ENCODE measurements at places on chromosomes 5 and 9. TPM values are rescaled to one million over a fixed set of nuclear protein-coding genes. Genes with fewer than 3 reads are reported as not detected.

IL5 gene
- polyA plus RNA-seq = not detected

F2RL2 gene
- polyA plus RNA-seq = not detected

INSL6 gene
- not detected for polyA plus RNA-seq

ZDHHC11 gene
- 0.93 TPM for polyA plus RNA-seq

SLC25A2 gene
- polyA plus RNA-seq = not detected

DNA sequence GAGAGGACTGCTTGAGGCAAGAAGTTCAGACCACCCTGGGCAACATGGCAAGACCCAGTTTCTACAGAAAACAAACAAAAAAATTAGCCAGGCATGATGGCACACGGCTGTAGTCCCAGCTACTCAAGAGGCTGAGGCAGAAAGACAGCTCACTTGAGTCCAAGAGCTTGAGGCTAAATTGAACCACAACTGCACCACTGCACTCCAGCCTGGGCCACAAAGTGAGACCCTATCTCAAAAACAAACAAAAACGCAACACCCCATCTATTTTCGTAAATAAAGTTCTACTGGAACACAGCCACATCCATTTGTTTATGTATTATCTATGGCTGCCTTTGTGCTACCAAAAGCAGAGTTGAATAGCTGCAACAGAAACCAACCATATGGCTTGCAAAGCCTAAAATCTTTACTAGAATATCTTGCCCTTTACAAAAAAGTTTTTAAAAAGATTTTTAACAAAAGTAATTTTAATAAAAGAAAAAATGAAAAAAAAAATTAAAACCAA lies 67.5 kb downstream of the SETX start:
- no peaks in the 10 kb centered on the region for H3K27me3 ChIP-seq
- peaks cover 79% of the 10 kb centered on the region for H3K36me3 ChIP-seq
- H3K27ac ChIP-seq = no peak overlapping the region
- no peak overlapping the region for H3K4me3 ChIP-seq
- no peak for DNase-seq
- H3K4me1 ChIP-seq = no peaks in the 10 kb centered on the region

DNA sequence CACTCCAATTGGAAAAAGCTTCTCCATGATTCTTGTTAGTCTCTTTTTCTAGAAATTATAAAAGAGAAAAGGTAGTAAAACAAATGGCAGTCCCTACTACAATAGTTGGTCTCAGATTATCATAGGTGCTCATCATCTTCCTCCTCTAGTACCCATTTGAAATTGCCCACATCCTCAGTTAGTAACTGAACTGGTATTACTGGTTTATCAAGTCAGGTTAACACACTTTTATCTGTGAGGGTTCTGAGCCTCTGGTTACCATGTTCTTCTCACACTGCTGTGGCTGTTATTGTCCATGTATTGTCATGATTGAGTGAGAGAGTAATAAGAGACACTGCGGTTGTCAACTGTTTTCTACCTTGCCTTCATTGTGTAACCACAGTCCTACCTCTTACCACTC lies 901.7 kb downstream of the TLE1 start:
- no peaks in the 10 kb centered on the region for H3K27me3 ChIP-seq
- DNase-seq = no peak
- no peak overlapping the region for H3K27ac ChIP-seq
- H3K36me3 ChIP-seq = no peaks in the 10 kb centered on the region
- no peaks in the 10 kb centered on the region for H3K4me1 ChIP-seq

GRCh38 chr5:163338-163620 lies 28.0 kb upstream of the LRRC14B start:
- no peaks in the 10 kb centered on the region for H3K36me3 ChIP-seq
- no peak overlapping the region for H3K4me3 ChIP-seq
- H3K4me1 ChIP-seq = no peaks in the 10 kb centered on the region
- H3K27me3 ChIP-seq = no peaks in the 10 kb centered on the region

DNA sequence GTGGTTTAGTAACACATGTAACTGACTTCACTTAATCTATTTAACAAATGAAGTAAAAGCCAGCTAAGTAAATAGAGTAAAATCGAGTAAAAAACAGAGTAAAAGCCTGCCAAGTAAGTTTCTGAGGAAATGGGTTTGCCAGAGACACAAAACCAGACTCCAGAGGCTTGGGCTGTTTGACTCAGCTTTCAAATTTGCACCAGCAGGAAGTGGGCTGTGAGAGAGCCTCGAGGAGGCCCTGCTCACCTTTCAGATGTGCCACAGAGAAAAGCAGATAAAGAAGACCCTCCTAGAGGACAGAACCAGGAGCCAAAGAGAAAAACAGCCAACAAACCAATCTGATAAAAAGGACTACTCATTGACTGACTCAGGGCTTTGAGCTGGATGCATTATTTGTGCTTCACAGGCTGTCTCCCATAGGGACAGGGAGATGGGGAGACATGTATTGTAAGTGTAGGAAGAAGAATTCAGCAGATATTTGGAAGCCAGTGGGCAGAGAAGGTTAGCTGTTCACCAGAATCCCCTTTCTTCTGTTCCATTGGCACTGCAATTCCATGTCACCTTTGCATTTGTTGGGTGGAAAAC lies 14.4 kb upstream of the AMACR start:
- H3K27ac ChIP-seq = no peak overlapping the region
- H3K36me3 ChIP-seq = peaks cover 6% of the 10 kb centered on the region
- H3K27me3 ChIP-seq = no peaks in the 10 kb centered on the region
- no peak for DNase-seq

- peak; percentile 9 for DNase-seq
- H3K27me3 ChIP-seq = no peaks in the 10 kb centered on the region
- H3K4me1 ChIP-seq = peaks cover 16% of the 10 kb centered on the region
Measured at GRCh38 chr5:96743805-96744204, 63.9 kb downstream of the ERAP1 start.

- no peaks in the 10 kb centered on the region for H3K36me3 ChIP-seq
- H3K27ac ChIP-seq = no peak overlapping the region
- H3K4me3 ChIP-seq = no peak overlapping the region
- no peaks in the 10 kb centered on the region for H3K27me3 ChIP-seq
Measured at GRCh38 chr5:54275361-54275760, 35.0 kb downstream of the ARL15 start.

DNA sequence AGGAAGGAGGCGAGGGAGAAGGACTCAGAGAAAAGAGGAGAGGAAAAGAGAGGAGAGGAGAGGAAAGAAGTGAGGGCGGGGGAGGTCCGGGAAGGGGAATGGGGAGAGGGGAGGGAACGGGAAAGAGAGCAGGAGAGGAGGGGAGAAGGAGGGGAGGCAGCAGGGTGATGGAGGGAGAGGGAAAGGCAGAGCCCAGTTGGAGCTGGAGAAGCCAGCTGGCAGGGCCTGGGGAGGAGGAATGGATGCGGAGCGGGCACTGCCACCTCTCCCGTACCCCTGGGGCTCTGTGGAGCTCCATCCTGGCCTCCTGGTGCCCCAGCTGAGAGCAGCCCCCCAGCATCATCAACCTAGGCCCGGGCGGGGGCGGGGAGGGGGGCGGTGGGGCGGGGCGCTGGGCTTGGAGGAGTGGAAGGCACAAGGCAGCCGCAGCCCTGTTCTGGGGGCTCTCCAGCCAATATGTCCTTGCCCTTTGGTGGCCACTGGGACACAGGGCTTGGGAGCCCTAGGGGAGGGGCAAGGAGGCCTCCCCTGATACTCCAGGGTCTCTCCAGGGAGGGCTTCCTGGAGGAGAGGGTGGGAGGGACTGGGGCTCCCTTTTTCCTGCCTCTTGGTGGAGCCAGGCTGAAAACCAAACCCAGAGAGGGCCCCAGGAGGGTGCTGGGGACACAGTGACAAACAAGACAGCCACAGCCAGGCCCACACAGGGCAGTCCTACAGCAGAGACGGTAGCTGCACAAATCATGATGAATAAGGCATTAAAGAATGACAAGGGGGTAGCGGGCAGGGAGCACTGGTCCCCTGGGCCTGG lies 123.7 kb downstream of the C9orf50 start:
- H3K4me1 ChIP-seq = peaks cover 28% of the 10 kb centered on the region
- H3K36me3 ChIP-seq = peaks cover 11% of the 10 kb centered on the region
- peak overlapping the region; percentile 96 for H3K4me3 ChIP-seq
- H3K27me3 ChIP-seq = no peaks in the 10 kb centered on the region
- H3K27ac ChIP-seq = peak overlapping the region; percentile 91

- no peaks in the 10 kb centered on the region for H3K27me3 ChIP-seq
- no peaks in the 10 kb centered on the region for H3K36me3 ChIP-seq
- H3K27ac ChIP-seq = no peak overlapping the region
- H3K4me3 ChIP-seq = no peak overlapping the region
- H3K4me1 ChIP-seq = peaks cover 41% of the 10 kb centered on the region
Measured at GRCh38 chr9:108813951-108814601, 41.7 kb downstream of the ACTL7B start.

DNA sequence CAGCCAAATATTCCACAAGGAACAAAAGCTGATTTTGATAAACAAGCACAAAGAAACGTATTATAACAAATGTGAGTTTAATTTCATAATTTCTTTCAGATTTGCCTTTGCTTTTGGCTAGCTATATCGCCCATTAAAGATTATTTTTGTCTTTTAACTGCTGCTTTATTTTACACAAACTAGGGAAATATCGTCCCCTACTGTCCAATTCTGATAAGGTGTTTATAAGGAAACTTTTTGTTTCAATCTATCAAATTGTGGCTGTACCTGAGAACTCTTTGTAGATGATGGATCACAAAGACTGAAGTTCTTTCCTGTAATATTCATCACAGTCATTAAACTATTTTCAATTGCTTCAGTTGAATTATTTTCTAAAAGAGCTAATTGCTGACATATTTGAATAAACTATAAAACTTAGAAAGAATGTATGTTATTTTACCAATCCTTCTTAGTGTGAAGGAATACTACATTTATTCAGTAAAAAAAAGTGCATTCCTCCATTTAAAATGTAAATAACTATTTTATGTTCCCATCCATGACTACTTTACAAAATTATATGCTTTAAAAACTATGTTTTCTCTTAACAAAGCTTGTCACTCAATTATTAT lies 431.3 kb upstream of the ITGA1 start:
- H3K36me3 ChIP-seq = no peaks in the 10 kb centered on the region
- H3K4me1 ChIP-seq = no peaks in the 10 kb centered on the region
- H3K4me3 ChIP-seq = no peak overlapping the region

DNA sequence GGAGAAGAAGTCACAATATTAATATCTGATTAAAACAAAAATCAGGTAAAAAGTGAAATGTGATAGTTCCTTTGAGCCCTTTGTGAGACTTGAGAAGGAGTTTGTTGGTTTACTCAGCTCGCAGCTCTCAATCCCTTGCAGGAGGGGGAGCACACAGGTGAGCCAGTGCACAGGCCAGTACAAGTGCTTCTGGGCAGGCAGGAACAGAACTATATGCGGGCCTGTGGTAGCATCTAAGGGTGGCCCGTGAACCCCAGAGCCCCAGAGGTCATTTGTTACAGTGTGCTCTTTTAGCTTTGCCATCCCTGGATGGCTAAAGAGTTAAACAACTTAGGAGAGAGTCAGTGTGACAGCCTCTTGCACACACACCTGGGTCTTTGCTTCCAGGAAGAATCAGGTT lies 215.3 kb upstream of the EDIL3 start:
- no peak overlapping the region for H3K27ac ChIP-seq
- no peaks in the 10 kb centered on the region for H3K27me3 ChIP-seq
- H3K4me3 ChIP-seq = no peak overlapping the region
- H3K4me1 ChIP-seq = peaks cover 4% of the 10 kb centered on the region
- no peak for DNase-seq

GRCh38 chr9:22405869-22406659 lies 40.6 kb upstream of the DMRTA1 start:
- no peak overlapping the region for H3K4me3 ChIP-seq
- DNase-seq = no peak
- H3K27ac ChIP-seq = no peak overlapping the region
- H3K36me3 ChIP-seq = no peaks in the 10 kb centered on the region

GRCh38 chr9:81791076-81791475 lies 101.7 kb upstream of the TLE1 start:
- no peak overlapping the region for H3K4me3 ChIP-seq
- H3K4me1 ChIP-seq = peaks cover 8% of the 10 kb centered on the region
- no peaks in the 10 kb centered on the region for H3K27me3 ChIP-seq
- H3K36me3 ChIP-seq = no peaks in the 10 kb centered on the region
- DNase-seq = no peak

- H3K4me3 ChIP-seq = no peak overlapping the region
- H3K27ac ChIP-seq = no peak overlapping the region
- H3K36me3 ChIP-seq = peaks cover 19% of the 10 kb centered on the region
- no peak for DNase-seq
Measured at GRCh38 chr5:80246001-80246758, 9.7 kb downstream of the SERINC5 start.

DNA sequence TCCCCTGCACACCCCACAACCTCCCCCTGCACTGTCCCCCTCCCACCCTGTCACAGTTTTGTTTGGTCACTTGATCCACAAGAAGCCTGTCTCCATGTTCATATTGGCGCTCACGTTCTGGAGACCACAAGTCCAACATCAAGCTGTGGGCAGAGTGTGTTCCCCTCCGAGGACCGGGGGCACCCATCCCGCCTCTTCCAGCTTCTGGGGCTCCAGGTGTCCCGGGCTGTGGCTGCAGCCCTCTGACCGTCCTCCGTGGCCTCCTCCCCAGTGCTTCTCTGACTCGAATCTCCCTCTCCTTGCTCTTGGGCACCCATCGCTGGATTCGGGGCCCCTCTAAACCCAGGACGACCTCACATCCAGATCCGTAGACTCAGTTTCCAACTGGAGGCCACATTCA lies 49.2 kb downstream of the PLEKHG4B start:
- no peak overlapping the region for H3K4me3 ChIP-seq
- H3K36me3 ChIP-seq = no peaks in the 10 kb centered on the region
- no peaks in the 10 kb centered on the region for H3K4me1 ChIP-seq

GRCh38 chr9:9102295-9102694 lies 1302.7 kb upstream of the DMAC1 start:
- no peak overlapping the region for H3K27ac ChIP-seq
- no peaks in the 10 kb centered on the region for H3K36me3 ChIP-seq
- H3K27me3 ChIP-seq = no peaks in the 10 kb centered on the region
- H3K4me1 ChIP-seq = no peaks in the 10 kb centered on the region
- H3K4me3 ChIP-seq = no peak overlapping the region

GRCh38 chr9:35906923-35907699 lies 1.1 kb downstream of the HRCT1 start:
- no peak for DNase-seq
- no peaks in the 10 kb centered on the region for H3K36me3 ChIP-seq
- no peak overlapping the region for H3K27ac ChIP-seq
- H3K4me3 ChIP-seq = no peak overlapping the region

DNA sequence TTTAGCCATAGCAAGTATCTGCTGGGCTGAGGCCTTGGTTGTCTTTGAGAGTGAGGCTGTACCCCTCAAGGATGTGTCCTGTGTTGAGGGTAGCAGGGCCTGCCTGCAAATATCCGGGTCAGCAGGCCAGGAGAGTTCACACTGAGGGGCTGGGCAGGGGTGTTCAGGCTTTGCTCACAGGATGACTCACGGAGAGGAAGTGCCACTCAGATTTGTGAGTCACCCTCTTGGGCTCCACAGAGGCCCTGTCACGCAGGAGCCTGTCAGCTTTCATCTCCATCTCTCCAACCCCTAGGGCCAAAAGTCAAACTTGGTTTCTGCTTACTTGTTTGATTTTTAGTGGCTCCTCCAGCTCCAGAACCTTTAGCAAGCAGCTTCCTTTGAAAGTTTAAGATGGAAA lies 211.5 kb downstream of the SEC61B start:
- H3K36me3 ChIP-seq = no peaks in the 10 kb centered on the region
- DNase-seq = peak; percentile 98
- peaks cover 13% of the 10 kb centered on the region for H3K4me1 ChIP-seq
- H3K27me3 ChIP-seq = no peaks in the 10 kb centered on the region
- H3K4me3 ChIP-seq = no peak overlapping the region
- peak overlapping the region; percentile 67 for H3K27ac ChIP-seq

Data from CD14-positive monocyte (primary cell).